Thymus (tissue), 14 donors: ENCODE measurements at places on chromosomes 16 and 17.

DNA sequence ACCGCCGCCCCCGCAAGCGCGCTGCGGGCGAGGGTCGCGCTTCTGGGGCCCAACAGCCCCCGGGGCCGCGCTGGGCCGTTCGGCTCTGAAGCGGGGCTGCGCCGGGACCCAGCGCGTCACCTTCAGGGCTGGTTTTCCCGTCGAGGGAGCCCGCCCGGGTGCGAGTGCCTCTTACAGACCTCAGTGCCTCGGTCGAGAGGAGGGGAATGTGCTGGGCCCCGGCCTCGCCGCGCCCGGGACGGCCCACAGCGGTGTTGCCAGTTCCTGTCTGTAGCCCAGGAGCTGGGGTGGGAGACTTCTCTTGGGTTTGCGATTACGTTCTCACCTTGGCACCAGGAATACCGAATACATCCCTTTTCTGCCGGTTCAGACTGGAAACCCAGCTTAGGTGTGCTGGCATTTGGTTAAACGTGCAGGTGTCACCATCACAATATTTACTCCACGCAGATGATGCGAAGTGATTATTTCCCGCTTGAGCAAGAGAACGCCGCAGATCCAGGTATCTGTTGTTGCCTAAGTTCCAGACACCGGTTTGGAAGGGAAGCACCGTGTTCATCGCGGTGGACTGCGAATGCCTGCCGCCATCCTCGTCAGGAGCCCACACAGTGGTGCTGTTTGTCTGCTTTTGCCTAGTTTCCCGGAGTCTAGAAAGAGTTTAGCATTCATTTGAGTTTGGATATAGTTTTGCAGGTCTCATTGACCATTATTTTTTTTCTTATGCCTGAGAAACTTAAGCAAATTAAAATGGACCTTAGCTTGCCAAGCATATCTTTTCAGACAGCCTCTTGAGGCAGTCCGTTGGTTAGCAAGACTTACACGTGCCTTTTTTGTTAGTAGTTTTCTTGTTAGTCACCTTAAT lies 914 bp downstream of the MAP1LC3B start:
- no peaks in the 10 kb centered on the region for H3K36me3 ChIP-seq
- H3K27ac ChIP-seq, result peak overlapping the region; percentile 92
- H3K27me3 ChIP-seq, result peaks cover 2% of the 10 kb centered on the region

DNA sequence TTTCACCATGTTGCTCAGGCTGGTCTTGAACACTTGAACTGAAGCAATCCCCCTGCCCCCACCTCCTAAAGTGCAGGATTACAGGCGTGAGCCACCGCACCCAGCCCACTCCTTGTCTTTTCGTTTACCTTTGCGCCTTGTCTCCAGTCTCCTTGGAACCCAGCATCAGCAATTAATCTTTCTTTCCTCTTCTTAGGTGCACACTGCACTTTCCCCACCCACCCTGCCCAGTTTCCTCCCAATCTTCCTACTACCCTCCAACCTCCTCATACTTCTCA lies 1.5 kb upstream of the CLDN7 start:
- H3K4me3 ChIP-seq, result no peak overlapping the region
- H3K4me1 ChIP-seq, result peaks cover 31% of the 10 kb centered on the region
- H3K27me3 ChIP-seq, result peaks cover 80% of the 10 kb centered on the region
- no peak for DNase-seq
- no peak overlapping the region for H3K27ac ChIP-seq
- H3K36me3 ChIP-seq, result peaks cover 13% of the 10 kb centered on the region

DNA sequence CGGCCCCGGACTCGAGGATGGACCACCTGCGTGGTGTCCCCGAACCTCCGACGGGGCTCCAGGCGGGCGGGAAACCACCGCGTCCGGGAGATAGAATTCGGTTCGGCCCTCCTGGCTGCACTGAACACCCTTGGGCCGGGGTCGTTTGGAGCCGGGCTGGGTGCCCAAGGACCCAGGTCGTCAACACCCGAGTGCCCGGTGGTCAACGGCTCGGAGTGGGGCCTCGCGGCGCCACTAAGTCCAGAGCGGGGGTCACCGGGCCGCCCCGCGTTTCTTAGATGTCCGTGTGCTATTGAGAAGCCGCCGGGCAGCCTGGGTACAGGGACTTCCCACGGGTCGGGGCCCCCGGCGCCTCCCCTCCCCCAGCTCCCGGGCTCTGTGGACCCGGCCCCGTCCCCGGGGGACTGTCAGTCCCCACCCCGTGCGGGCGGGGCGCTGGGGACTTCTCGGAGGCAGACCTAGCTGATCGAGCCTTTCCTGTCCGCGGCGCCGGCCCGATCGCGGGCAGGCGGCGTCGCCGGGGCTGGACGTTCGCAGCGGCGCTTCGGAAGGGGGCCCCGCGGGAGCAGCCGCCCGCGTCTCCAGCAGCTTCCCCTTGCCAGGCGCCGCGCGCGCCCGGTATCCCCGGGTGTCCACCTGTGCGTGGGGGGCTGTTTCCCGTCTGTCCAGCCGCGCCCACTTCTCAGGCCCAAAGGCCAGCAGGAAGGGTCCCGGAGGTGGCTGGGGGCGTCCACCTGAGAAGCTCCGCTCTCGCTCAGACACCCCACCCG lies 655 bp upstream of the NPTX1 start:
- no peak overlapping the region for H3K27ac ChIP-seq
- peak overlapping the region; percentile 30 for H3K4me3 ChIP-seq
- peaks cover 83% of the 10 kb centered on the region for H3K27me3 ChIP-seq
- DNase-seq, result no peak
- peaks cover 17% of the 10 kb centered on the region for H3K4me1 ChIP-seq

DNA sequence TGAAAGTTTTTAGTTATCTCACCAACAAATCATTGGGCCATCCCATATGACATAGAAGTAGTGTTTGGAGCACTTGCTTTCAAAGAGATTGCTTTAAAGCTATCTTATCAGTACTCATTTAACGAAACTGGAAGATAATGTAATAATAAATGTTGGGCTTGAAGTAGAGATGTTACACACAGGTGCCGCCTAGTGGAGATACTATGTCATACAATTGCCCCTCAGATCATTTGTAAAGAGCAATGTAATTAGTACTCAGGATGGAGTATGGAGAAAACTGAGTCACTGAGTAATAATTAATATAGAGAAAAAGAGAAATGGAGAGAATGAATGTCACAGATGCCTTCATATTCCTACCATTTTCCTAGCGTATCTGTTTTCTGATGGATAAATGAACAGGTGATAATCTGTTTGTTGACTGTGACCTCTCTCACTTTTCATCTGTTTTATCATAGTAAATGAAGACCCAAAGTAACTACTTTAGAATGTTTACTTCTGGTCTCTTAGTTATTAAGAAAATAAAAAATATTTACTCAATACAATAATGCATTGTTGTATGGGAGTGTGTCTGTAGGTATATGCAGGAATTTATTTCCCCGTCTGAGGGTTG lies 80.4 kb downstream of the EFCAB5 start:
- no peaks in the 10 kb centered on the region for H3K4me1 ChIP-seq
- H3K27me3 ChIP-seq, result no peaks in the 10 kb centered on the region
- peak; percentile 43 for DNase-seq

DNA sequence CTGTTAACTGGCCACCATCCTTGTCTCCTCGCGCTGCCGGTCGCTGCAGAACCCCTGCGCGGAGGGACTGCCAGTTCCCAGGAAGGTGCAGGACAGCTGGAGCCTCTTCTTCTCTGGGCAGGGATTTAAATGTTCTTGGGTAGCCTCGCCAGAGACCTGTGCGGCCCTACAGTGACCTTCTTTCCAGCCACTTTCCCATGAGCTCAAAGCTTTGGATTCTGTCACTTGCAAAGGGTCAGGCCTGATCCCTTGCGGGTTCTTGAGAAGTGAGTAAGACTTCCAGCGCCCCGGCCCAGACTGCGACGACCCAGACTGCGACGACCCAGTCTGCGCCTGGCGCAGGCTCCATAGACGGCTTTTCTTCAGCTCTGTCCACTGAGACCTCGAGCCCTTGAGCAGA lies 1.4 kb upstream of the SLFN5 start:
- peaks cover 2% of the 10 kb centered on the region for H3K36me3 ChIP-seq
- H3K4me3 ChIP-seq, result peak overlapping the region; percentile 88
- H3K27me3 ChIP-seq, result no peaks in the 10 kb centered on the region
- no peak for DNase-seq
- peak overlapping the region; percentile 99 for H3K27ac ChIP-seq
- peaks cover 54% of the 10 kb centered on the region for H3K4me1 ChIP-seq

- no peaks in the 10 kb centered on the region for H3K36me3 ChIP-seq
- H3K4me3 ChIP-seq, result no peak overlapping the region
- no peaks in the 10 kb centered on the region for H3K4me1 ChIP-seq
- no peak overlapping the region for H3K27ac ChIP-seq
- peak; percentile 8 for DNase-seq
- no peaks in the 10 kb centered on the region for H3K27me3 ChIP-seq
These were observed 393.1 kb upstream of the ASIC2 start for GRCh38 chr17:33686171-33686570.

- no peak overlapping the region for H3K27ac ChIP-seq
- H3K4me3 ChIP-seq, result no peak overlapping the region
- H3K4me1 ChIP-seq, result peaks cover 49% of the 10 kb centered on the region
- H3K36me3 ChIP-seq, result no peaks in the 10 kb centered on the region
- peaks cover 26% of the 10 kb centered on the region for H3K27me3 ChIP-seq
These were observed 2.7 kb downstream of the FOXJ1 start for GRCh38 chr17:76138234-76138895.

- no peak overlapping the region for H3K27ac ChIP-seq
- no peak for DNase-seq
- no peaks in the 10 kb centered on the region for H3K4me1 ChIP-seq
- peaks cover 48% of the 10 kb centered on the region for H3K36me3 ChIP-seq
- no peaks in the 10 kb centered on the region for H3K27me3 ChIP-seq
These were observed 24.4 kb downstream of the CRK start for GRCh38 chr17:1431631-1432104.

DNA sequence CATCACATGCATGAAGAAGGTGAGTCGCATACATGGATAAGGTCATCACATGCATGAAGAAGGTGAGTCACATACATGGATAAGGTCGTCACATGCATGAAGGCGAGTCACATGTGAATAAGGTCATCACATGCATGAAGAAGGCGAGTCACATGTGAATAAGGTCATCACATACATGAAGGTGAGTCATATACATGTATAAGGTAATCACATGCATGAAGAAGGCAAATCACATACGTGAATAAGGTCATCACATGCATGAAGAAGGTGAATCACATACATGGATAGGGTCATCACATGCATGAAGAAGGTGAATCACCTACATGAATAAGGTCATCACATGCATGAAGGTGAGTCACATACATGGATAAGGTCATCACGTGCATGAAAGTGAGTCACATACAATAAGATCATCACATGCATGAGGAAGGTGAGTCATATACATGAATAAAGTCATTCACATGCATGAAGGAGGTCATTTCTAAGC lies 105.1 kb upstream of the SDK2 start:
- H3K27ac ChIP-seq, result no peak overlapping the region
- no peaks in the 10 kb centered on the region for H3K27me3 ChIP-seq
- H3K4me3 ChIP-seq, result no peak overlapping the region
- no peaks in the 10 kb centered on the region for H3K4me1 ChIP-seq
- no peaks in the 10 kb centered on the region for H3K36me3 ChIP-seq

GRCh38 chr17:32998111-32998886 lies 6.7 kb downstream of the SPACA3 start:
- DNase-seq, result peak; percentile 19
- peaks cover 5% of the 10 kb centered on the region for H3K27me3 ChIP-seq
- no peaks in the 10 kb centered on the region for H3K36me3 ChIP-seq
- H3K27ac ChIP-seq, result no peak overlapping the region
- H3K4me1 ChIP-seq, result no peaks in the 10 kb centered on the region
- H3K4me3 ChIP-seq, result no peak overlapping the region

GRCh38 chr16:73176577-73177013 lies 128.7 kb upstream of the ZFHX3 start:
- no peaks in the 10 kb centered on the region for H3K27me3 ChIP-seq
- no peak overlapping the region for H3K4me3 ChIP-seq
- no peak overlapping the region for H3K27ac ChIP-seq
- no peaks in the 10 kb centered on the region for H3K4me1 ChIP-seq
- no peak for DNase-seq

- H3K27ac ChIP-seq, result no peak overlapping the region
- DNase-seq, result no peak
- H3K4me3 ChIP-seq, result no peak overlapping the region
- H3K36me3 ChIP-seq, result no peaks in the 10 kb centered on the region
These were observed 62.5 kb downstream of the ABCA8 start for GRCh38 chr17:68892658-68893057.

GRCh38 chr16:88743693-88744576 lies 37.6 kb downstream of the CTU2 start:
- peaks cover 20% of the 10 kb centered on the region for H3K36me3 ChIP-seq
- H3K4me3 ChIP-seq, result no peak overlapping the region
- peaks cover 5% of the 10 kb centered on the region for H3K4me1 ChIP-seq
- H3K27me3 ChIP-seq, result no peaks in the 10 kb centered on the region

DNA sequence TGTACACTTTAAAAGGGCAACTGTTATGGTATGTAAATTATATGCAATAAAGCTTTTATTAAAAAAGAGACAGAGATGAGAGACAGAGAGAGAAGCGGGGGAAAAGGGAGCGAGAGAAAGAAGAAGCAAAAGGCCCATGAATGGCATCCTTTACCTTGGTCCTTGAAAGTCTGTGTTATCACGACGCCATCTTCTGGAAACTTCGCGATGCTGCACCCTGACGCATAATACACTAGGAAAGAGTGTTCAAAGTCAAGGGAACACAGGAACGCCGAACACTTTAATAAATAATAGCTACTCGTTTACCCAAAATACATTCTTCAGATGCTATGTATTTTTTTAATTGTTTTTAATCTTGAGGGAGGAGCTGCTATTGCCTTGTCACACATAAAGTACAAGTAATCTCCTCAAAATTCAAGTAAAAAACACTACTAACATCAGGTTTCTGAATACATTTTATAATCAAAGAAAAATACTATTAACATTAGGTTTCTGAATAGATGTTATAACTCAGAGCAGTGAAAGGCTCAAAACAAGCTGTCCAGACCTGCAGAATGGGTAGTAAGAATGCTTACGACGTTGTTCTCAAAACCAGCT lies 23.0 kb upstream of the SLC38A8 start:
- H3K27ac ChIP-seq, result no peak overlapping the region
- peak; percentile 47 for DNase-seq

DNA sequence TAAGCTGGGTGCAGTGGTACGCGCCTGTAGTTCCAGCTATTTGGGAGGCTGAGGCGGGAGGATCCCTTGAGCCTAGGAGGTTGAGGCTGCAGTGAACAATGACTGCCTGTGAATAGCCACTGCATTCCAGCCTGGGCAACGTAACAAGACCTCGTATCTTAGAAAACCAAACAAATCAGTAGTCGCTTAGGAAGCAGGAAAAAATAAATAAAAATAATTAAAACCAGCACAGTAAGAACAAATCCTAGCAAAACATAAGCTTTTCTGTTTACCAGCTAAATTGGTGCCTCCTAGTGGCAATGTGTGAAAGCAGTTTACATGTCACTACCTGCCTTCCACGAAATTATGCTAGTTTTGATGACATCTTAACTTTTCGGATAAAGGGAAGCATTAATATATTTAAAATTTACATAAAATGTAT lies 1.3 kb downstream of the ARMC5 start:
- H3K4me1 ChIP-seq, result peaks cover 36% of the 10 kb centered on the region
- no peaks in the 10 kb centered on the region for H3K27me3 ChIP-seq
- DNase-seq, result no peak
- no peak overlapping the region for H3K27ac ChIP-seq
- H3K4me3 ChIP-seq, result peak overlapping the region; percentile 79
